ENCODE measurements at places on chromosomes 5 and 9.

GRCh38 chr5:133273661-133274596 is 222.1 kb downstream of the HSPA4 start:
- no peak for DNase-seq

GRCh38 chr9:126856326-126856877 is 4.0 kb upstream of the ZBTB34 start:
- no peak for DNase-seq

GRCh38 chr5:132293992-132294727 is at the start of gene SLC22A4:
SLC22A4 (plus strand) TSS chr5:132294394; CDS start chr5:132294617, 223 bp downstream.
- DNase-seq = peak; percentile 49

DNA sequence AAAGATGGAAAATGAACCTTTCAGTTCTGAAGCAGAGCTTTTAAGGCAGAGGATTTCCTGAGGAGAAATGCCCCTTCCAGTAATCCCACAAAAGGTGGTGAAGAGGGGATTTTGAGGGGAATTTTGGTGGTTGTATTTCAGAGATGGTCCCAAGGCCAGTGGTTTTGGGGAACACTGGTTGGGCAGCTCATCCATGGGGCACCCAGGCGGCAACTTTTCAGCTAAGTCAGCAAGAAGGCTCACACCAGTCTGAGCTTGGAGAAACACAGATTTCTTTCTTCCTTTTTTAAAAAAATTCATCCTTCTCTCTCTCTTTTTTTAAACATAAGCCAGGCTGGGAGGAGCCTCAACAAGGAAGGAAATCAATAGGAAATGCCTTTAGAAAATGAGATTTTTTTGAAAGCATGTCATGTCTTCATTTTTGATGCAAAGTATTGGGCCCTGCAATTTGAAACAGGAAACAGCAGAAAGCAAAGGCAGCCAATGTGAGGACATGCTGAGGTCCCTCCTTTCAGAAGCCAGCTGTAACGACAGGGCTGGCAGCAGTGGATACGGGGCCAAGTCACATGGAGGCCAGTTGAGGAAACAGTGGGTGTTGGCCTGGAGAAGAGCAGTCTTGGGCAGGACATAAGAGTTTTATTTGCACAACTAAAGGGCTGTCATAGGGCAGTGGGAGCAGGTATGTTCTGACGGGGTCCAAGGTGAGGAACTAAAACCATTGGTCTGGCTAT is 155.3 kb upstream of the KLF4 start:
- DNase-seq = no peak

GRCh38 chr5:159410480-159410879 is 80.2 kb upstream of the IL12B start:
- DNase-seq = no peak

DNA sequence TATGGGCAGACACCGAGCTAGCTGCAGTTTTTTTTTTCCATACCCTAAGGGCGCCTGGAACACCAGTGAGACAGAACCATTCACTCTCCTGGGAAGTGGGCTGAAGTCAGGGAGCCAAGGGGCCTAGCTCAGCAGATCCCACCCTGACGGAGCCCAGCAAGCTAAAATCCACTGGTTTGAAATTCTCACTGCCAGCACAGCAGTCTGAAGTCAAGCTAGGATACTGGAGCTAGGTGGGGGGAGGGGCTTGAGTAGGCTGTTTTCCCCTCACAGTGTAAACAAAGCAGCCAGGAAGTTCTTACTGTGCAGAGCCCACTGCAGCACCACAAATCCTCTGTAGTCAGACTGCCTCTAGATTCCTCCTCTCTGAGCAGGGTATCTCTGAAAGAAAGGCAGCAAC is 151.7 kb upstream of the HCN1 start:
- DNase-seq = no peak

- no peak for DNase-seq
These were observed 39.8 kb downstream of the FOXI1 start for GRCh38 chr5:170145462-170145861.

GRCh38 chr9:95063300-95063699 is 254.2 kb downstream of the FANCC start:
- DNase-seq = no peak

- DNase-seq = no peak
These were observed 25.0 kb upstream of the PHYKPL start for GRCh38 chr5:178257650-178258049.

- DNase-seq = no peak
These were observed 2.2 kb downstream of the ZCCHC9 start for GRCh38 chr5:81303563-81303962.

- no peak for DNase-seq
These were observed 287.4 kb upstream of the TARS1 start for GRCh38 chr5:33153372-33153771.

- no peak for DNase-seq
These were observed 221.6 kb downstream of the ACTL7B start for GRCh38 chr9:108634204-108634603.

GRCh38 chr9:114164191-114164794 is 9.0 kb downstream of the COL27A1 start:
- no peak for DNase-seq

GRCh38 chr5:61788548-61788947 is 456.5 kb downstream of the ZSWIM6 start:
- DNase-seq = no peak

GRCh38 chr9:128987805-128988204 is 40.3 kb downstream of the NUP188 start:
- DNase-seq = no peak

GRCh38 chr5:156339139-156339841 is 12.3 kb downstream of the SGCD start:
- no peak for DNase-seq

GRCh38 chr5:132102101-132102701 is 28.6 kb downstream of the CSF2 start:
- peak; percentile 65 for DNase-seq

GRCh38 chr9:120413121-120414048 is 166.6 kb downstream of the CDK5RAP2 start:
- DNase-seq = no peak

GRCh38 chr5:148970876-148971275 is 92.0 kb downstream of the SH3TC2 start:
- DNase-seq = no peak

GRCh38 chr9:116178481-116179211 is 25.1 kb downstream of the PAPPA start:
- no peak for DNase-seq

GRCh38 chr5:123001808-123002207 is 34.7 kb downstream of the PPIC start:
- DNase-seq = no peak

DNA sequence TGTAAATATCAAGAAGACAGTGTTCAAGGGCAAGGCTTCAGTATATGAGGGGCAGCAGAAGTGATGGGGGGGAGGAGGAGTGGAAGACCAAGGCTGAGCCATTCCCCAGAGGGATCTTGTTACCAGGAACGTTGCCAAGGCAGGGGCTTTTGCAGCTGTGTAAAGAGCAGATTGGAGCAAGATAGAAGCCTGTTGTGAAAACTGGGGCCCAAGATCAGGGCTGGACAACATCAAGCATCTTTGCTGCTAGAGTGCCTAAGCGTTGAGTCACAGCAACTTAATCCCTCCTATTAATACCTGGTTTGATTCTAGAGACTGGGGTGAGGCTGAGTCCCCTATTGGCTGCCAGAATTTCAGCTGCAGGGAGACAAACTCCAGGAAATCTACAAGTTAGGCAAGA is 18.4 kb upstream of the ERCC6L2 start:
- DNase-seq = no peak

- DNase-seq = no peak
These were observed 4.9 kb upstream of the LHX2 start for GRCh38 chr9:124006448-124007361.

DNA sequence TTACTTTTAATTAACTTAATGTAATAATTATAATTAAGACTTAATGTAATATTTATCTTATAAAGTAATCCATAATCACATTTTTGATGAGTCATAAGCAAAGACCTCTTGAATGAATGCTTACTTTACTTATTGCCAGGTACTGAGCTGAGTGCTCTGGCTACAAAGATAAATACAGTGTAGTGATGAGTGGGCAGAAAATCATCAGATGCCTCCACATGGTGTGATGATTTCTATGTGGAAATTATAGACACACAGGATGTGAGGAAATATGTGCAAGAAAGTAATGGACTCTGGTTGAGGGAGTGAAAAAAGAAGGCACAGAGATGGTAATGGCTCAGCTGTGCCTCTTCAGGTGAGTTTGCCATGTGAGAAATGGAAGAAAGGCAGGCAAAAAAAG is 422.6 kb upstream of the CD180 start:
- DNase-seq = no peak

DNA sequence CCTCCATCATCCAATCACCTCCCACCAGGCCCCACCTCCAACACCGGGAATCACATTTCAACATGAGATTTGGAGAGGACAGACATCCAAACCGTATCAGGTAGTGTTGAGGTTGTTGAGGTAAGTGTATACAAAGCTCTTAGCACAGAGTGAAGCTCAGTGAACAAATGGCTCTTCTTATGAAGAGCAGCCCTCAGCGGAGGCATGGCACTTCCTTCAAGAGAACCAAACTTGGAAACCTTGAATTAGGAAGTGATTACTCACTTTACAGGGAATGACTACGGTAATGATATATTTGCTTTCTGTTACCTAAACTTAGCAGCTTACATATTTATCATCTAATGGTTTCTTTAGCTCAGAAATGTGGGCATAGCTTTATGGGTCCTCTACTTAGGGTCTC is 92.8 kb downstream of the IQGAP2 start:
- DNase-seq = no peak

DNA sequence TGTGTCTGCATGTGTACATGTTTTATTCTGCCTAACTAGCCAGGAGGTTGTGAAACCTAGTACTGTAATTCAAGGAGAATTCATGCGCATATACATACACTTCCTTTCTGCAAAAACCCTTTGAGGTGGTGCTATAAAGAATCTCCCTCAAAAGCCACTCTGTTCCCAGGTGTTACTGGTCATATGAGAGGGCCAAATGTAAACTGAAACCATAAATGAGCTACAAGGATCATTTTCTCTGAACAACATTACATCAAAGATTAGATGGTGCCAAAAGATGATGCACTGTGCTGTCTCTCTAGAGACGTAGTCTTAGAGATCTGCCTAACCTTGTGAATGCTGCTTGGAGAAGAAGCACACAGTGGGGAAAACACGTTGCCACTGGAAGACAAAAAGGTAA is 15.7 kb downstream of the NREP start:
- DNase-seq = no peak

DNA sequence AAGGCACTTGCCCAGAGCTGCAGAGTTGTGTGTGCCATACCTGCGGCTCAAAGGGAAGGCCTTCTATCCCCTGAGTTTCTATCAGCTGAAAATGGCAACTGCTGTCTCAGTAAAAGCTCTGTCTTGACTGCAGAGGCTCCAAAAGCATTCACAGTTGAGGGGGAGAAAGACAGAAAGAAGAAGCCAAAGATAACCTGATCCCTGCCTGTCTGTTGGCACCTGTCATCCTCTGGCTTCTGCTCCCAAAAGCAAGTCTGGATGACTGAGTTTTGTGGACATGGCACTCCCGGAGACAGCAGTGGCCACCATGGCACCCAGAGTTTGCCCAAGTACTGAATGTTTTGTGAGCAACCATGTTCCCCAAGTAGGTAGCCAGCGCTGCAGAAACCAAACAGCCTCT is 176.6 kb downstream of the NR3C1 start:
- DNase-seq = no peak

DNA sequence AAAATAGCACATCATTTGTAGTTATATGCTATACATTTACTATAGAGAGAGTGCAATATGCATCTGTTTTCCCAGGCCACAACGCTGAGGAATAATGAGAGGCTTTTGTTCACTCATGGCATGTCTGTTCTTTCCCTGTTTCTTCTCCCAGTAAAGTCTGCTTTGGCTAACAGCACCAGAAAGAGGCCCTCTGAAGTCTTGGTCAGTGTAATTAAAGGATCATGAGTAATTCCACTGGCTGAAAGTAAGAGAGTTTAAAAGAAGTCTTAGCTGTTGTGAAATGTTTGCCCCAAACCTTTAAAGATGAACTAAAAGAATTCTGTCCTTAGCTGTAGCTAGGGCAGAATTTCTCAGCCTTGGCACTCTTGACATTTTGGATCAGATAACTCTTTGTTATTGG is 228.8 kb downstream of the TLE4 start:
- DNase-seq = no peak

DNA sequence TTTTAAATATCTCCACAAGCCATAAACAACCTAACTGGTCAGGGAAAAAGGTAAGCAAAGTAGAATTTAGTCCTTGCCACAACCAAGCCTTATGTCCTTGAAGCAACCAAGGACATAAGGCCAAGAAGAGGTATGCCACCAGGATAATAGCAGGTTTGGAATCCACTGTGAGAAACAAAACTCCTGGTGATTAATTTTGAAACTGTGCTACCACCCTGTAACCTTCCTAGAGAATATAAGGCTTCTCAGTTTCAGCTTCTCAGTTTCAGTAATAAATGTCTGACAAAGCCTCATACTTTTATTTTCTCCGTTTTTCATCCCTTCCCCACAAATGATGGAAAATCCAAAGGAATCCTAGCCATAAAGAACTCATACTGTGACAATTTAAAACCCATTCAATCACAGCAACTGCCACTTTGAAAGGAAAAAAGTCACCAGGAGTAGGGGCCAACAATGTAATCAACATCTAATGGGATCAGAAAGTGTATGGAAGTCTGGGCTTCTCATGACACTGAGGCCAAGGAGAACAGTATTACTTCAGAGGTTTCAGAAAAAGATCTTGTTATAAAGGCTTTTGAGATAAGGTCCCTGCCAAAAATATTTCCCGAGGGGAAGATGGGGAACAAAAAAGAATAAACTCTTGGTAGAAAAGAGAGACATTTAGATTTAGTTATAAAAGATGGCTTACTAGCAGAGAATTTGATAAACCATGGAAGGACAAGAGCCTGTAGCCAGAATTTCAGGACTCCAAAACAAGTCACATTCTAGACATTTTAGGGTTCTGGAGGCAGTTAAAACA is 189.2 kb downstream of the TSSK1B start:
- DNase-seq = no peak

GRCh38 chr9:80968611-80969010 is 720.7 kb downstream of the TLE1 start:
- DNase-seq = no peak

DNA sequence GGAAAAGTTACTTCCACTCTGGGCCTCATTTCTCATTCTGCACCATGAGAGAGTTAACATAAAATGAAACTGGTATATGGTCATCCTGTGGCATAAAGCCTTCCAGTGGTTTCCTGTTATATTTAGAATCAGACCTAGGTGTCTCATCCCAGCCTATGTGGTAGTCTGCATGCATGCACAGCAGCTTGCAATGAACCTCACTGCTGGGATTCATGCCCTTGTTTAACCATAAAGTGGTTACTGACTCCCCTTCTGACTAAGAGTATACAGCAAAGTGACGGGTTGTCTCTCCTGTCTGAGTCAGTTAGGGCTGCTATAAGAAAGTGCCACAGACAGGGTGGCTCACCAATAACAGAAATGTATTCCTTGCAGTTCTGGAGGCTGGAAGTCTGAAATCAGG is 14.7 kb upstream of the TDRD7 start:
- no peak for DNase-seq
